ENCODE measurements at places on chromosomes 13 and 19. TPM values are rescaled to one million over a fixed set of nuclear protein-coding genes. Genes with fewer than 3 reads are reported as not detected.

The CEACAM4 gene
- total RNA-seq = not detected

The NLRP5 gene
- not detected for total RNA-seq

The ZNF420 gene
- 12.2 TPM for total RNA-seq

The ADAMTSL5 gene
- total RNA-seq = not detected

- no peak for DNase-seq
Measured at GRCh38 chr19:2176337-2176994, 12.7 kb downstream of the DOT1L start.

- DNase-seq = no peak
Measured at GRCh38 chr13:29999492-30000369, 149.3 kb upstream of the UBL3 start.

DNA sequence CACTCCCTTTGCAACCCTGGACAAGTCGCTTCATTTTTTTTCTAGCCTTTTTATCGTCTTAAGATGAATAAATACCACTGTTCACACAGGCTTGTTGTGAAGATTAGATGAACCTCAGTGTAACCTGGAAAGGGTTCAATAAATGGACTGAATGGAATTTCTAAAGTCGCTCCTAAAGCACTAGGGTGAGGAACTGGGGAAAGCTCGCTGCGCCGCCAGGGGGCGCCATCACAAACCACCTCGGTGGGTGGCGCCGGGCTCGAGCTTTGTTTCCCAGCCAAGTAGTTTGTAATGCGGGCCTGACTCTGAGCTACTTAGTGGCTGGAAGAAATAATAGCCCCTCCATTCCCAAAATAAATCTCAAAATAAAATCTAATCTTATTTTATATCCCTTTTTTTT lies 2.2 kb upstream of the CEACAM6 start:
- peak; percentile 25 for DNase-seq

- DNase-seq = no peak
Measured at GRCh38 chr13:32136716-32137115, 105.1 kb downstream of the FRY start.

- no peak for DNase-seq
Measured at GRCh38 chr19:14434543-14435319, 1.6 kb downstream of the PKN1 start.
